ENCODE measurements at places on chromosomes 4 and X. TPM values are rescaled to one million over a fixed set of nuclear protein-coding genes. Genes with fewer than 3 reads are reported as not detected.

Gene RPS6KA6
- total RNA-seq: 10.4 TPM

Gene RWDD4
- total RNA-seq: 17.3 TPM

Gene GPRASP1
- total RNA-seq: 16.8 TPM

Gene TMPRSS11B
- not detected for total RNA-seq

Gene VSIG1
- 1.7 TPM for total RNA-seq

Gene STS
- 26.4 TPM for total RNA-seq

Gene DRP2
- total RNA-seq: 2.1 TPM

Gene SPATA4
- not detected for total RNA-seq

Gene TLL1
- total RNA-seq: 7.9 TPM

Gene FNIP2
- 45.6 TPM for total RNA-seq

Gene FRYL
- 123 TPM for total RNA-seq

DNA sequence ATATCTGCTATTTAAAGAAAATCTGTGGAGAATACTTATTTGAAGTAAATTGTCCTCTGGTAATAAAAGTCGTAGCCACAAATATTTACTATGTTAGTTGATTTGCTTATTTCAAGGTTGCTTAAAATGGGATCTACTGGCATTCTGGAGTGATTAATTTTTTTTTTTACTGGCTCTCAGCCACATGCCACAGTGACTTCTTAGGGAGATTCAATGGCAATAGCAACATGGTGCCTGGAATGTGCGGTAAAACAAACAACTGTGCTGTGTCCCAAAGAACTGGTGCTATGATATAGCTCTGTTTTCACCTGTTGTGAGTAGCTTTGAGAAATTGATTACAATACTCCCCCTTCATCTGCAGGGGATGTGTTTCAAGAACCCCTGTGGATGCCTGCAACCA, 324.3 kb downstream of the GPAT3 start:
- no peak for DNase-seq

- DNase-seq: no peak
These were observed 219.8 kb downstream of the ZNF674 start for GRCh38 chrX:46325312-46325877.

DNA sequence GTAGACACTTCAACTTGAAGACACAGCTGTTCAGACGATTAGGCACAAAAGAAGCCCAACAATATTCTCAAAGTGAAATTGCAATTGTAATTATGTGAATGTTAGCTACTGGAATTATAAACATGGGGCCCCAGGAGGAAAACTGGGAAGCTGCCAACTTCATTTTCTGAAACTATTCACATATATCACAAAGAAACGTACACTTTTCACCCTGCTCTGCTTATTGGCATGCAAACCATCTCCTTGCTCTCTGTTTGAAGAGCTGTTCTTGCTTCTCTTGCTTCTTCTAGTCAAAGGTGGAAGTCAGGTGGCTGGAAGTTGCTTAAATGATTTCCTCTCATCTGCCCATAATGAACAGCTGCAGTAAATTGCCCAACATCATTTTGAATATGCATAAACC, 320.1 kb downstream of the CFAP299 start:
- no peak for DNase-seq

DNA sequence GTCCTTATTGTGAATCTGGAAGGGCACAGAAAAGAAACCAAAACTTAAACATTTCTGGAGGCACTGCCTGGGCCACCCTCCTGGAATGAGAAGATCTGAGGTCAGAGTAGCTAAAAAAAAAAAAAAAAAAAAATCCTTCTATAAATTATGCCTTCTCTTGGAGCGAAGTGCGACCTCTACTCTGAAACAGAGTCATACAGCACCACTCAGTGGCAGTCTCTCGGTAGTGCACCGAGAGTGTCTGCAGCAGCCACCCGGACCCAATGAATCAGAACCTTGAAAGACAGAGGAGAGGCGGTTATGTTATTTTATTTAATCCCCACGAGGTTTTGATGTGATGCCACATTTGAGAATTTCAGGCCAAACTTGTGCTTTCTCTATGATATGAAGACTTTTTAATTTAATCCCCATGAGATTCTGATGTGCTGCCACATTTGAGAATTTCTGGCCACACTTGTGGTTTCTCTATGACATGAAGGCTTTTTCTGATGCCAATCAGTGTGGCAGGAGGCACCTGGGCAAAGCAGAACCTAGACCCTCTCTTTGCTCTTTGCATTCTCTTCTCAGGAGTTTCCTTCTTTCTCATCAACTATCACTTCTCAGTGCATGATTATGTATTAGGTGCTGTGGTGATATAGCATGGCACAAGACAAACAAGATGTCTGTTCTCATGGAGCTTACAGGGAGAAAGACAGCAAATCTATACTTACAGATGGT, 5.6 kb upstream of the CT47C1 start:
- DNase-seq: peak; percentile 60

DNA sequence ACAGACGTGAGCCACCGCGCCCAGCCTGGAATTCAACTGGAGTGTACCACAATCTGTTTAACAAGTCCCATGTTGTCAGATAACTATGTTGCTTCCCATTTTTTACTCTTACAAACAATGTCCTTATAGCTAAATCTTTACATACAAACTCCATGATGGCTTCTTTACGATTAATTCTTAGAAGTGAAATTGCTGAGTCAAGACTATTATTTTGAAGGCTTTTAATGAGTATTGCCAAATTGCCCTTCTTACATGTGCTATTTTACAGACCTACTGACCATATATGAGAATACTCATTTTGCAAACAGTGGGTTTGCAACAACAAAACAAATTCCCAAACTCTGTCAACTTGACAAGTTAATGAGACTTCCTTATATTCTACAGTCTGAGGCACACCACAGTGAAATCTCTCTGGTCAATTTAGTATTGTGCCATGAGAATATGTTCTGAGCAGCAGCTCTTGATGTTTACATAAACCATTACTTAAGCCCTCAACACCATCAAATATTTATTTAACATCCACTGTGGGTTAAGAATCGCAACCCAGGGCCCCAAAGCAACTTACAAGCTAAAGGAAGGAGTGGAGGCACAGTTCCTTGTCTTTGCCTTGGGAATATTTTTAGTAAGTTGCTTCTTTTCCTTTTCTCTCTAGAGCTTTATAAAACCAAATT, 128.5 kb downstream of the SPRY1 start:
- no peak for DNase-seq

DNA sequence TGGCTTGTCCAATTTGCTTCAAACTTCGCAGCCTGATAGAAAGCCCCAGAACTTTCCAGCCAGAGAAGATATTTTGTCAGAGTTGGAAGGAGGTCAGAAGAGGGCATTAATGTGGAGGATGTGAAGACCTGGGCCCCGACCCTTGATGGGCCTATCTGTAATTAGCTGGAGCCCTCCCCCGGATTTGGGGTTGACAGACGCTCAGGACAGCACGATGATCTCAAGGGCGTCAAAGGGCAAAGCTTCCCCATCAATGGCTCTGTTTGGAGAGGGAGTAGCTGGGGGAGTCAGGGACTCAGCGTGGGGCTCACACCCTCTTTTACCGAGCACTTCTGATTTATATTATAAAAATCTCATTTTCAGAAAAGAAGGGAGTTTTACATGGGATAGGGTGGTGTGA, 59.0 kb upstream of the PPP2R3B start:
- no peak for DNase-seq

- DNase-seq: no peak
These were observed 106.6 kb upstream of the ATP6AP2 start for GRCh38 chrX:40474205-40474626.

DNA sequence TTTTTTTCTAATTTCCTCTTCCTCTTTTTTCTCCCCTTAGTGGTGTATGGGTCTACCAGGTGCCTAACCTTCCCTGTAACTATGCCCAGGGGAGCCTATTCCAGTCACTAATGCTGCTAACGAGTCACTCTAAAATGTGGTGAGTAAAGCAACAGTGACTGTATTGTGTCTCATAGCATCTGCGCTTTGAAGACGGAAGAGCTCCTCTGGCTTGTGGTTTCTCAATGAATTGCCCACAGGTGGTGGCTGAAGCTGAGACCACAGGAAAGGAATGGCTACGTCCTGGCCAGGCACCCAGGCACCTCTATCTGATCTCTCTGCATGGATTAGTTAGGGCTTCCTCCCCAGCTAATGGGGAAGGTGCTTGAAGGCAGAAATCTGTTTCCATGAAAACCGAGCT, 763.5 kb upstream of the FRG1 start:
- no peak for DNase-seq

- no peak for DNase-seq
These were observed 33.8 kb downstream of the ENOX2 start for GRCh38 chrX:130869239-130869638.

GRCh38 chr4:158722291-158722916, 792 bp downstream of the PPID start:
- DNase-seq: no peak

GRCh38 chr4:183165376-183165775, 66.3 kb downstream of the WWC2 start:
- DNase-seq: no peak

DNA sequence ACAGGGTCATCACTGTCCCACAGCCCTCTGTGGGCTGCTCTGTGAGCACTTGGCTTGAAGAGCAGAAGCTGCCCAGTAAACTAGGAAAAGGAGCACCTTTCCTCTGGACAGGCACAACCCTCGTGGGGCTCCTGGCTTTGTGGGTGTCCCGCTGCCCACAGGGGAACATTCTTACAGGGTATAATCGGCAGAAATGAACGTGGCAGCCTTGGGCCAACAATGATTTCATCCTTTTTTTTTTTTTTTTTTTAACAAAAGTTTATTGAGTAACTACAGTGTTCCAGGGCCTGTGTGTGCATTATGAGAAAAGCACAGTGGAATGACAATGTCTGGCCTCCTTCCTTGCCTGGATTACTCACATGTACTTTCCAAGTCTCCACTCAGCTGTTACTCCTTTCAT, 197.2 kb downstream of the PDGFC start:
- DNase-seq: no peak

DNA sequence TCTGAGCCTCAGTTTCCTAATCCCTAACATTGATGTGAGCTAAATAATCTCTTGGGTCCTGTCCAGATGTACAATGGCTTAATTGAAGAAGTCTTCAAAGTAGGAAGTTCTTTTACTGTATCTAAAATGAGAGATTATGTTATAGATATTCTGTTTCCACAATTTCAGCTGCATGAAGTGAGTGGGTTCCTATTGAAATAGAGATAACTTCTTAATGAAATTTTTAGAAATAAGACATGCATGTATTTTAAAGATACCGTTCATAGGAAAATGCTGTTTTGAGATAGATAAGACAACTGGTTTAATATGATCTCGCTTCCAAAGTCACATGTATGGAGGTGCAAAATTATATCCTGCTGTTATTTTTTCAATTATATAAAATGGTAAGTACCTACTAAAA, 71.9 kb downstream of the CLDN22 start:
- DNase-seq: no peak

DNA sequence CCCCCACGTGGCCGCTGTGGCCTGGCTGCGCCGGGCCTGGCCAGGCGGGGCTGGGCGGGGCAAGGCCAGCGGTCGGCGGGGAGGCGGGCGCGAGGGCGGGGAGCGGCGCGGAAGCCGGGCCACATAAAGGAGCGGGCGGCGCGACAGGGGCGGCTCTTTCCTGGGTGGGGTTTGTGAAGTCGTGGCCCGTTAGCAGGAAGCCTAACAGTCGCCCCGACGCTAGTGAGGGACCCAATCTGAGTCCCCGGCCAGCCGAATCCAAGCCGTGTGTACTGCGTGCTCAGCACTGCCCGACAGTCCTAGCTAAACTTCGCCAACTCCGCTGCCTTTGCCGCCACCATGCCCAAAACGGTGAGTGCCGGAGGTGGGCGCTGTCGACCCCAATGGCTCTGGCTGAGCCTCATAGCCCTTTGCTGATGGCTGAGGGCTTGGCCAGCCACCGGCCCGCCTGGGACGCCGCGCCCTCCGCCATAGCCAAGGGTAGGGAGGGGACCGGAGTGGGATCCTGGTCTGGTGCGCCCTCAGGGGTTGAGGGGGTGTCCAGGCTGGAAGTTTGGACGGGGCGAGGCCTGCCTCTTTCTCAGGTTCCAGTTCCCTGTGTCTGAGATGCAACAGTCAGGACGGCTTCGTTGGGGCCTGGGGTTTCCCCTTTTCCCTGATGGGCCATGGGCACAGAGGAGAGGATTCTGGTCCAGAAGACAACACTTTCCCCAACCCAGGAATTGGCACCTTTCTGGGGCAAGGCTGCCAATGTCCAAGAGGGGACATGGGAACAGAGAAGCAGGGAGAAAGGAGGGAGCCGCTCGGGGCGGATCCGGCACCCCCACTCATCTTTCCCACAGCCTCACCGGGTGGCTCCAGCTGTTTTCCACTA, at the start of gene MSN:
TSS of gene MSN (plus strand) at position 152 of the 874 bp plus-strand sequence. CDS start at position 340, 188 bp downstream.
- peak; percentile 82 for DNase-seq

DNA sequence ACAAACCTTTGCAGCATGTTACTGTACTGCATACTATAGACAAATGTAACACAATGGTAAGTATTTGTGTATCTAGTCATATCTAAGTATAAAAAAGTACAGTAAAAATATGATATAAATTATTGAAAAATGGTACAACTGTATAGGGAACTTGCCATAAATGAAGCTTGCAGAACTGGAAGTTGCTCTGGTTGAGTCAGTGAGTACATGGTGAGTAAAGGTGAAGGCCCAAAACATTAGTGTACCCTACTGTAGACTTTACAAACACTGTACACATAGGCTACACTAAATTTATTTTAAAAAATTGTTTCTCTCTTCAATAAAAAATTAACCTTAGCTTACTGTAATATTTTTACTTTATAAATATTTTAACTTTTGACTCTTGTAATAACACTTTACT, 25.8 kb downstream of the SPIN3 start:
- DNase-seq: no peak

- no peak for DNase-seq
These were observed 83.6 kb downstream of the PARM1 start for GRCh38 chr4:75016472-75016871.

- no peak for DNase-seq
These were observed 43.2 kb upstream of the SLC10A4 start for GRCh38 chr4:48439988-48440387.

DNA sequence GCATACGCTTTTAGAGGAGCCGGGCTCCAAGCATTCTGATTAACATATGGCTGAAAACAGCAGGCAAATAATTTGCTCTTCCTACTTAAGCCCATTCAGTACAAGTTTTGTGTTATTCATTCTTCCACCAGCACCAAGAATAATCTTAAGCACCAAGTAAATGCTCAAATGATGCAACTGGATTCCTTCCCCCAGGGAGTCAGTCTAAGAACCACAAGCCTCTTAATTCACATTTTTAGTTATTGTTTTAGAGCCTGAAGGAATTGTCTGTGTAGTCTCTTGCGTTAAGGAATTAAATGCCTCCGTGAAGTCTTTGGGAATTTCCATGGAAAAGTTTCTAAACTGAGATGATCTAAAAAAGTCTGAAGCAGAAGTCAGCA, 61.5 kb upstream of the MAGEB2 start:
- no peak for DNase-seq

GRCh38 chr4:169622566-169622965, 2.2 kb downstream of the CLCN3 start:
- DNase-seq: no peak

- DNase-seq: no peak
These were observed 112.9 kb upstream of the PJA1 start for GRCh38 chrX:69278031-69278687.

- no peak for DNase-seq
These were observed 94.8 kb downstream of the MID1 start for GRCh38 chrX:10525381-10526120.

GRCh38 chr4:22707390-22707789, 14.7 kb downstream of the GBA3 start:
- no peak for DNase-seq

All from ureter (tissue), 1 donor.